Articular chondrocyte of knee joint (primary cell): ENCODE measurements at places on chromosomes 5 and 9. TPM values are rescaled to one million over a fixed set of nuclear protein-coding genes. Genes with fewer than 3 reads are reported as not detected.

ADCY2 gene
- total RNA-seq: 8.1 and 8.8 TPM in 2 replicates

DNAJB5 gene
- total RNA-seq: 8.5 and 13.1 TPM in 2 replicates

SMIM33 gene
- not detected in 2 replicates for total RNA-seq

GABRA1 gene
- total RNA-seq: not detected in 2 replicates

CEP78 gene
- 13.2 and 17.4 TPM in 2 replicates for total RNA-seq

OBP2B gene
- total RNA-seq: not detected in 2 replicates

CBY3 gene
- not detected in 2 replicates for total RNA-seq

SLC36A3 gene
- not detected in 2 replicates for total RNA-seq

CRHBP gene
- total RNA-seq: not detected in 2 replicates

HAPLN1 gene
- total RNA-seq: 254 and 293 TPM in 2 replicates

MYOT gene
- not detected in 2 replicates for total RNA-seq

GPR150 gene
- total RNA-seq: under 0.01 TPM in 1 of 2 replicates, not detected in the other

FXN gene
- 4.6 and 6.7 TPM in 2 replicates for total RNA-seq

GRM6 gene
- not detected in 2 replicates for total RNA-seq

TRIM14 gene
- total RNA-seq: 6.7 and 6.8 TPM in 2 replicates

TAF11L5 gene
- total RNA-seq: not detected in 2 replicates

FREM1 gene
- 0.13 and 0.22 TPM in 2 replicates for total RNA-seq

RORB gene
- total RNA-seq: under 0.01 TPM in 2 replicates

CCDC171 gene
- 6.4 and 6.8 TPM in 2 replicates for total RNA-seq

WDR38 gene
- not detected in 2 replicates for total RNA-seq

PDE6A gene
- total RNA-seq: not detected in 2 replicates

HMCN2 gene
- 0.11 and 0.13 TPM in 2 replicates for total RNA-seq

OR1J2 gene
- total RNA-seq: 0.26 and 0.32 TPM in 2 replicates

ARL14EPL gene
- 0.11 and 0.13 TPM in 2 replicates for total RNA-seq

RGMB gene
- total RNA-seq: 31.4 and 46.8 TPM in 2 replicates

NRG2 gene
- total RNA-seq: 0.78 and 1.6 TPM in 2 replicates

ZFAND5 gene
- total RNA-seq: 141 and 176 TPM in 2 replicates

SLC34A1 gene
- total RNA-seq: not detected in 2 replicates

ECSCR gene
- 0.52 and 1.5 TPM in 2 replicates for total RNA-seq

ORM2 gene
- not detected in 2 replicates for total RNA-seq

FSD1L gene
- total RNA-seq: 6.9 and 8.6 TPM in 2 replicates

FRMD3 gene
- 0.11 and 0.13 TPM in 2 replicates for total RNA-seq

DNAI1 gene
- 0.26 TPM in 1 of 2 replicates, not detected in the other for total RNA-seq

SEMA5A gene
- total RNA-seq: 19.6 and 38.5 TPM in 2 replicates
